ENCODE measurements at places on chromosomes 4 and X. TPM values are rescaled to one million over a fixed set of nuclear protein-coding genes. Genes with fewer than 3 reads are reported as not detected.
A peak's percentile ranks its signal among the peaks of the same experiment; 100 is the strongest.

DNA sequence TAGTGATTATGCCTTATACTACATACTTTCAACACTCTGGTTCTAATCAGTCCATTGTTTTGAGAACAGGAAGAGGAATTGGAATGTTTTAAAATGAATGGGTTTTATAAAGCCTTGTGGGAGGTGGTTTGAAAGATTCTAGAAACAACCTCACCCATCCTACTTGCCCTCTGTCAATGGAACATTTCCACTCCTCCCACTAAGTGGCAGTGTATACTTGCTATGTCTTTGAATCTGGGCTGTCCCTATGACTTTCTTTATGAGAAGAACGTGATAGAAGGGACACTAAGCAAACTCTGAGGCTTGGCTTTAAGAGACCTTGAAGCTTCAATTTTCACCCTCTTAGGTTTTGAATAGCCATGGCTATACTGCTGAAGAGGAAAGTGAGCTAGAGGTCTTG, 611.2 kb downstream of the PPP4R3C start:
- no peak for DNase-seq

DNA sequence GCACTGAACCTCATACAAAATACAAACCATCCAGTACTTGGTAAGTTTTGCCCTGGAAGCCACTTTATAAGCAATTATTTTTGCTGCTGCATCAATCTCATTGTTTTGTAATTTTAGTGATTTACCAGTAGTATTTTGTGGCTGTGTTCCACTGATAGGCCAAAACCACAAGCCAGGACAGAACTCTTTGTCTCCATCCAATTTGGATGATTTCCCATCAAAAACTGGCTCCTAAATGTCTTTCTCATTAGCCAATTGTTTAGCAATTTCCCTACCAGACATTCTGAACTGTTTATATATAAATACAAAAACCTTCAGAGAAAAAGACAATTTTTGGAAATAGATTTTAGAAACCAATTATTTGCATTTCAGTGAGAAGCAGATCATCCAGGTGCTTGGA, 4.4 kb downstream of the GSPT2 start:
- DNase-seq: no peak

DNA sequence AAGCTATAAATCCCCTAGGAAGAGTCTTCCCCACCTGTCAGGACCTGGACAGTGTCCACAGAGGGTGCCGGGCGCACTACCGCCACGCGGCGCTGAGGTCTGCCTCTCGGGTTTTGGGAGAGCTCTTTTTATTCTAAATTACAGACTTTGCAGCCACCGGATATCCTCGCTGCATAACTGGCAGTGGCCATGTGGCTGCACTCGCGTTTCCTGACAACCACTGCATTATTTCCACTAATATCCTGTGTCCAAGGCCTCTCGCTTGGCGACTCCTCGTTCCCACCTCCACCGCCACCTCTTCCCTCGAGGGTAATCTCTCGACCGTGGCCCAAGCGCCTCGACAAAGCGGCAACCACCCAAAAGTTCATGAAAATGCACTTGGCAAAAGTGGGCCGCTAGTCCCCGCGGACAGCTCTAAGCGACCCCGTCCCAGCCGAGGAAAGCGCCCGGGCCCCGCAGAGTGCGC, 512 bp upstream of the TMEM131L start:
- peak; percentile 73 for DNase-seq

DNA sequence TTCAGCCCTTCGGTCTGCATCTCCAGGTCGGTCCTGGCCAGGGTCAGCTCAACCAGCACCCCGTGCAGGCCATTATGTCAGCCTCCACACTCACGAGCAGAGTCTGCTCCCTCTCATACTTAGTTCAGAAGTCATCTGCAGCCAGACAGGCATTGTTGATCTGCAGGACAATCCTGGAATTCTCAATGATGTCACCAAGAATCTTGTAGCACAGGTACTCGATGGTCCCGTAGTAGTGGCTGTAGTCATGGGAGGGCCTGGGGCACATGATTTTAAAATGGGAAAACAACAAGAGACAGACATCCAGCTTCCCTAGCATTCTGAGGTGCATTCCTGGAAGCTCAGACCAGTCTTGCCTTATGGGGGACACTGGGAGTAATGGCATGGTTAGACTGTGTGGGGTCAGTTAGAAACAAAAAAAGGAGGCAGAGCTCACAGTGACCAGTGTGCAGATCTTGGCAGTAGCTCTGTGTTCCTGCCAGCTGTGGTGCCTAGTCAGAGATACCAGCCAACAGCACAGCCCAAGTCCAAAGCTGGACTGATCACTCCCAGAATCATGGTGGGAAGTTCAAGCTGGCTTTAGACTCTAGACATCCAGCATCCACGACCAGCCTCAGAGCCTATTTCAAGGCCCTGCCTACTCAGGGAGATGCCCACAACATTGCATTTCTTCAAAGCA, 31.9 kb downstream of the LRIT3 start:
- no peak for DNase-seq

DNA sequence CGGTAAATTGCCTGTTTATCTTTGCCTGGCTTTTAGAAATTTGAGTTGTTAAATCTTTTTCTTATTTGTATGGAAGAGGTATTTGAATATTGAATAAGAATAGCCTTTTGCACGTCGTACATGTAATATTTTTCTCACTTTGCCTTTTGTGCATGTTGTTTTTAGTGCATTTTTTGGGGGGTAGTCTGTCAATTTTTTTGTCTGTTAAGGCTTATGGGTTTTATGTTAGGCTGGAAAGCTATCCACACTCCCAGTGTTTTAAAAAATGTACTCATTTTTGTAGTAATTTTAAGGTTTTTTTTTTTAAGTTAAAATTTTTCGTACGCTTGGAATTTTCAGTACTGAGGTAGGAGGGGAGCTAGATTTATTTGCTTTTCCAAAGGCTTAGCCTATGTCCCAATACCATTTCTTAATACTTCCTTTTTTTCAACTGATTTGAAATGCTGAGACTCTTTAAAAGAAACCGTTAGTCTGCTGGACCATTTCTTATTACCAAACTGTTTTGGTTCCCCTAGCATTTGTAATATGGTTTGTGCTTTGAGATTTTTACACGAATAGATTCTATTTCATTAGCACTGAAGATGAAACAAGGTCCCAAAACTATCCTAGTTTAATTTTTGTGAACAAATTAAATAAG, 1.3 kb downstream of the HERC5 start:
- DNase-seq: no peak

DNA sequence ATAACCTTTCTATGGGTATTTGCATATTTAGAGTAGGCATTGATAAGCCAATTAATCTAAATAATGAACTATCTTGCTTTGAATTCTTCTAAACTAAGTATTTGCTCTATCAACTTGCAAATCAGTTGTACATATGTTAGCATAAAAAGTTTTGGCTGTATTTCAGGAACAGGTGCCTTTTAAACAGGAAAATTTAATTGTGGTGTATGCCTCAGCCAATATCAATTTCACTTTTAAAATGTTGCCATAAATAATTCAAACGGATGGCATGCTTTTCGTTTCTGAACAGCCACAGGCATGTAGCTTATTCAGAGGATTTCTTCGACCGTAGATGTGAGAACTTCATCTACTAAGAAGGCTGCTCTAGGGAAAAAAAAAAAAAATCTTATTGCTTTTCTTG, 99.9 kb downstream of the DCLK2 start:
- DNase-seq: no peak

DNA sequence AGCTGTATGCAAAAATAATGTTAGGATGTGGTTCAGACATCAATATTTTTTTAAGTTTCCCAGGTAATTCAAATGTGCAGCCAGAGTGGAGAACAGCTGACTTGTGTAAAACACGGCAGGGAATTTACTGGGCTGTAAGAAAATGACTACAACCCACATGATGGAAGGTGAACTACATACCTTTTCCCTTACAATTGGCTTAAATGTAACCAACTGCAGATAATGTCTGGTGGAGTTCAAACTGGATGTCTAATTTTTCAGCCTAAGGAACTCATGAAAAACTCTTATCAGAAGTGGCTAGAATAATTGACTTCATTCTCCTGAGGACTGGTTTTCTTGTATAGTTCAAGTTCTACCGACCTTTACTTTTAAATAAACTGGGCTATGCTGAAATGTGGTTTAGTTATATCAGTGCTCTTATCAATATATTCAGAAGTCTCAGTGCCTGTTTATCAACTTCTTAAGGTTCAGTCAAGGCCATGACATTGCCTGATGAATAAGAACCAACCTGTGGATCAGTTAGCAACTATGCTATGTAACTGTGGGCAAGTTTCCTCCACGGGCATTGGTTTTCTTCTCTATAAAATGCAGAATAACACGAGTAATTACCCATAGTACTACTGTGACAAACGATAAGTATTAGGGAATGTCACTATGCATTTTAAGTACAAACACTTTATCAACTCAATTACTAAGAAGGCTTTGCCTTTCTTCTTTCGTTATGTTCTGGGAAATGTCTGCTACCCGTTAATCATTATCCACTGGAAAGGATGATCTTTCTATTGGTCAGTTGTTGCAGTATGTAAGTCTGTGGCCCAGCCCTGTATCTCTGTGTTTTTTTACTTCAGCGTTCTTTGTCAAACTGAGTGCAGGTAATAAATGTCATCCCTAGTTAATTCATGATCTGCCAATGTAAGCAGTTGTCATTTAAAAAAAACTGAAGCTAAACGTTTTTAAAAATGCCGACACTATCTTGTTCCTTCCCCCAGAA, 181.6 kb downstream of the PCDH7 start:
- DNase-seq: no peak

- no peak for DNase-seq
These were observed 512.2 kb downstream of the FSTL5 start for GRCh38 chr4:161651586-161651985.

DNA sequence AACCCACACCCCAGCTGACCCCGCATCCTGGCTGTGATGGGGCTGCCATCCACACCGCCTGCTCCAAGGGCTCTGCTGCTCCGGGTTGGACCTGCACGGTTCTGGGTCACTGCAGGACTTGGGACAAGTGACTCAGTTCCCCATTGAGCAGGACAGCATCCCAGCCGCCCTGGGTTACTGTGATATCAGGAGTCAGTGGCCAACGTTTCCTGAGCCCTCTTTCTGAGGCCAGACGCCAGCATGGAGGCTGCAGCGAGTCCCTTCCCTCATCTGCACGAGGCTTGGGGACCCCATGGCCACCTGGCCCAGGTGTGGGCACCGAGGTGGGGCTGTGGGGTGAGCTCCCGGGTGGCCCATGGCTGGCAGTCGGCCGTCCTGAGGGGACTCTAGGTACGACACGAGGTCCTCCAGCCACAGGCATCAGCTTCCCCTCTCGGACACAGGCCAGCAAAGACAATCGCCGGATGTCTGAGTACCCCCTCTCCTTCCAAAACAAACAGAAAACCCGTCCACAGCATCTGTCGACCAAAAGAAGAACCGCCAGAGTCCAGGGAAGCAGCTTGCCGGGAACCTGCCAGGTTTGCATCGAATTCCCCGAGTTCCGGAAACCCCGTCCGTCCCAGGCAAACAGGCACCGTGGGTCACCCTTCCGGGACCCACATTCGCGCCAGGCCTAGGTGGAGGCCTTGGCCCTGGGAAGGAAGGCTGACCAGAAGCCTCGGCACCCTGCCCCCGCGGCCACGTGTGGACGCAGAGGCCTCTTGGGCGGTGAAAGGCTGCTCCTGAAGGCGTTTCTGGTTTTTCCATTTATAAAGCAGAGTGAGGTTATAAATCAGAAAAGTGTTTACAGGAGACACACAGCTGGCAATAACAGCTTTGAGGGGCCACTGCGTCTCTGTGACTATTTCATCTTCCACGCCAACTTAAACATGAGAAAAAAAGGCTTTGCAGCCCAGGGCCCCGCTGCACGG, 136.0 kb downstream of the FAM53A start:
- DNase-seq: no peak

- no peak for DNase-seq
These were observed 28.5 kb upstream of the RTL3 start for GRCh38 chrX:78687586-78687985.

DNA sequence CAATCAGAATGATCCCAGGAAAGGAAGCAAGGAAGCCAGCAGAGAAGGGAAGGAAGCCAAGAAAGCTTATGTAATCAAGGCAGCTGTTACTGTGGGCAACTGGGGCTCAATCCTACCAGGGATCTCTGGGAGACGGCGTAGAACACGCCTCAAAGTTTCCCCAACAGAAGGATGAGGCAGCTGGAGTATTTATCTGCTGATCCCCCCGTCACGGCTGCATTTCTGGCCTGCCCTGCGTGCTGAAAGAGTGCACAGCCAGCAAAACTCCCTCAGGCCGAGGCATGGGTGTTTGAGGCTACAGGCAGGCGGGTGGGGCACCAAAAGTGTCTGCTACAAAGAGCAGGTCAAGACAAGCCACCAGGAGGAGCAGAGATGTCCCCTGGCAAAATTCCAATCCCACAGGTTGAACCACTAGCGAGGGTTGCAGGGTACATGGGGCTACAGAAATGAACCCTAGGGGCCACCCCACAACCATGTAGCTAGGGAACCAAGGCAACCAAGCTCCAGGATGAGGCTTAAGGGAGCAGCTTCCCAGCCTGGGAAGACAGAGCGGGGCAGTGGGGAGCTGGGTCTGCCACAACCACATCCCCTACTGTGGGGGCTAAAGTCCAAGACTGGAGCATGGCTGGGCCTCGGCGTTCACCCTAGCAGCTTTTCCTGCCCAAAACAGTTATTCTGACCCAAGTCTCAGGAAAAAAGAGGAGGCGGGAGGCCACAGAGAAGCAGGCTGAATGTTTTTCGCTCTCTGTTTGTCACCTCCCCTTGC, 113.4 kb downstream of the BCOR start:
- no peak for DNase-seq

- no peak for DNase-seq
These were observed 8.4 kb downstream of the MSL3 start for GRCh38 chrX:11766487-11766886.

- no peak for DNase-seq
These were observed 140.4 kb downstream of the SLC10A7 start for GRCh38 chr4:146381263-146381872.

- no peak for DNase-seq
These were observed 32.7 kb downstream of the NLGN3 start for GRCh38 chrX:71177327-71177726.

- no peak for DNase-seq
These were observed 168.6 kb upstream of the PGRMC2 start for GRCh38 chr4:128456171-128456570.

GRCh38 chrX:118108304-118108703, 8.3 kb downstream of the KLHL13 start:
- DNase-seq: no peak

- DNase-seq: no peak
These were observed 270.3 kb downstream of the DTHD1 start for GRCh38 chr4:36551697-36552214.

Gene OPHN1
- total RNA-seq: 1.6 TPM

Gene OTUD6A
- not detected for total RNA-seq

Gene C4orf51
- total RNA-seq: not detected

Gene GPR119
- not detected for total RNA-seq

Gene MAGIX
- total RNA-seq: 27.7 TPM

Gene TEX13C
- total RNA-seq: not detected

Gene NPY5R
- not detected for total RNA-seq

Gene SPANXN1
- total RNA-seq: not detected

Gene TSPAN7
- 8.1 TPM for total RNA-seq
